ENCODE measurements at places on chromosomes 3 and 15. TPM values are rescaled to one million over a fixed set of nuclear protein-coding genes. Genes with fewer than 3 reads are reported as not detected.

The ZNF280D gene
- 30.9 TPM for total RNA-seq

The XCR1 gene
- total RNA-seq, result not detected

The P3H2 gene
- 15.6 TPM for total RNA-seq

- no peak for DNase-seq
These were observed 109.3 kb downstream of the OXNAD1 start for GRCh38 chr3:16374047-16374934.

GRCh38 chr15:68713874-68714273, 106.8 kb downstream of the ANP32A start:
- no peak for DNase-seq

All from fibroblast of the aortic adventitia (primary cell).